ENCODE measurements at places on chromosomes 2 and 18. TPM values are rescaled to one million over a fixed set of nuclear protein-coding genes. Genes with fewer than 3 reads are reported as not detected.

UGT1A5 gene
- 0.48 TPM for polyA plus RNA-seq

CROCC2 gene
- polyA plus RNA-seq = 0.18 TPM

DNA sequence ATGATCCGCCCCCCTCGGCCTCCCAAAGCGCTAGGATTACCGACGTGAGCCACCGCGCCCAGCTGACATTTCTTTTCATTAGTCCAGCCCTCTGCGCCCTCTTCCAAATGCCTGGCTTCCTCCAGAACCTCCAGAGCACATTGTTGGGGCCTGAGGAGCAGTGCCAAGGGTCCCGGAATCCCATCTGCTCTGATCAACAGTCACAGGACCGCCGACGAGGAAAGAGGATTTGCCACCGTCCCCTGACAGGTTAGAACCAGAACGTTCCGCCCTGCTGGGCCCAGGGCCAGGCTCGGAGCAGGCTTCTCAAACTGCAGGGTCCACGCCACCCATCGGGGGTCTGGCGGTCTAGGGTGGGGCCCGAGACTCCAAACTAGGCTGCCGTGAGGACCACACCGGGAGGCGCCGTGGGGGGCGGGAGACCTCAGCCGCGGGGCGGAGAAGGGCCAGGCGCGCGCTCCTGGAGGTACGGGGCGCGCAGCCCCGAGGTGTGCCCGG is 36.9 kb upstream of the ITM2C start:
- no peaks in the 10 kb centered on the region for H3K4me1 ChIP-seq
- no peak for DNase-seq
- H3K36me3 ChIP-seq = no peaks in the 10 kb centered on the region
- H3K27ac ChIP-seq = no peak overlapping the region
- H3K4me3 ChIP-seq = no peak overlapping the region
- H3K27me3 ChIP-seq = peaks cover 28% of the 10 kb centered on the region

- DNase-seq = peak; percentile 66
- no peaks in the 10 kb centered on the region for H3K36me3 ChIP-seq
- H3K4me1 ChIP-seq = peaks cover 7% of the 10 kb centered on the region
- no peaks in the 10 kb centered on the region for H3K27me3 ChIP-seq
- H3K4me3 ChIP-seq = peak overlapping the region; percentile 91
- peak overlapping the region; percentile 99 for H3K27ac ChIP-seq
These were observed 856 bp downstream of the TIA1 start for GRCh38 chr2:70247364-70248180.

- no peak overlapping the region for H3K4me3 ChIP-seq
- H3K27me3 ChIP-seq = no peaks in the 10 kb centered on the region
- DNase-seq = no peak
- H3K36me3 ChIP-seq = no peaks in the 10 kb centered on the region
- H3K4me1 ChIP-seq = no peaks in the 10 kb centered on the region
These were observed 58.2 kb upstream of the ST6GAL2 start for GRCh38 chr2:106944215-106944614.

DNA sequence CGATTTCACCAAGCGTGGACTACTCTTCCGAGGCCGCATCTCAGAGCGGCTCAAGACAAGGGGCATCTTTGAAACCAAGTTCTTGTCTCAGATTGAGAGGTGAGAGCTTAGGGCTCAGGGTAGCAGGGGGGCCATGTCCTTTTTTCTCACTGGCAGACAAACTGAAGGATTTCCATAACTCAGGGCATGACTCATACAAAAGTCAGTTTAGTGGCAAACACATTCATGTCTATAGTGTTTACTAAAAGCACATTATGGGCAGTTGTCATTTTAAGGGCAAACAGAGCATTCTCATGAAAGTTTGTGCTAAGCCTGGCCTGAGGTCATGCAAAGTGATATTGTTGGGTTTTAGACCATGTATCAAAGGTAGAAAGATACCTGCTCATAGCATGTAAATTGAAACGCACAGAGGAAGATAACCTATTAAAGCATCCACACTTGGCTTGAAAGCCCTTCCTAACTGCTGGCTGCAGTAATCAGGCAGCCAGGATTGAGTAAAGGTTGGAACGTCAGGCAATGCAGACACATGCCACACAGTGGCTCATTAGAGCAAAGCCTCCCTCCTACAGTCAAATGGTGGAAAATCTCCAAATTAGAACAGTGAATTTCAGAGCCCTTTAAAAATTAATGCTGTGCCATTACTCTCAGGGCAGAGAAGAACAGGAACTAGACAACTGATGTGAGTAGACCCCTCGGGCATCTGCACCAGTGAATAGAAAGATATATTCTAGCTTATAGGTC is 54.2 kb downstream of the HK2 start:
- no peak overlapping the region for H3K4me3 ChIP-seq
- H3K27ac ChIP-seq = no peak overlapping the region
- DNase-seq = no peak

All from small intestine (tissue), 16 donors.